Non-pigmented ciliary epithelial cell (primary cell): ENCODE measurements at places on chromosomes 1 and 21.

DNA sequence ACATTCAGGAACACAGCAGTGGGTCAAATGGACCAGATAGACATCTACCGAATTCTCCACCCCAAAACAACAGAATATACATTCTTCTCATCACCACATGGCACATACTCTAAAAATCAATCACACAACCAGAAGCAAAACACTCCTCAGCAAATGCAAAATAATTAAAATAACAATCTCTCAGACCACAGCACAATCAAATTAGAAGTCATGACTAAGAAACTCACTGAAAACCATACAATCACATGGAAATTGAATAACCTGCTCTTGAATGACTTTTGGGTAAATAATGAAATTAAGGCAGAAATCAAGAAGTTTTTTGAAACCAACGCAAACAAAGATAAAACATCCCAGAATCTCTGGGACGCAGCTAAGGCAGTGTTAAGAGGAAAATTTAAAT is 49.2 kb downstream of the ZP4 start:
- DNase-seq, result no peak

- no peak for DNase-seq
These were observed 16.8 kb downstream of the RRP1 start for GRCh38 chr21:43806017-43806710.

GRCh38 chr21:19048098-19048672 is 644.6 kb upstream of the TMPRSS15 start:
- no peak for DNase-seq

- DNase-seq, result no peak
These were observed 37.4 kb downstream of the DENND1B start for GRCh38 chr1:197737916-197738315.

DNA sequence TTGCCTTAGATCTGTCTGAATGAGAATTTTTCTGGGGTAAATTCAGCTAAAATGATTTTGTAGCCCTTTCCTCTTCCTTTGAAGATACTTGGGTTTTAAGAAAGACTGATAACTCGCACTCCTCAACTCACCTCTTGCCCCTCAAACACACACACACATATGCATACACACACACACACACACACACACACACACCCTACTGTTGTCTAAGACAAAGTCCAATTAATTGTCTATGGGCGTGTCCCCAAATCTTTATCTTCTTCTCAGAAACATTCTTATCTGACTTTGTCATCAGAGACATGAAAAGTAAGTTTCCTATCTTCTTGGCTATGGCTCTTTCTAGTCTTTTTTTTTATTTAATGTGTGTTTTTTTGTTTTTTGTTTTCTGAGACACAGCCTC is 36.1 kb upstream of the SMYD2 start:
- no peak for DNase-seq

DNA sequence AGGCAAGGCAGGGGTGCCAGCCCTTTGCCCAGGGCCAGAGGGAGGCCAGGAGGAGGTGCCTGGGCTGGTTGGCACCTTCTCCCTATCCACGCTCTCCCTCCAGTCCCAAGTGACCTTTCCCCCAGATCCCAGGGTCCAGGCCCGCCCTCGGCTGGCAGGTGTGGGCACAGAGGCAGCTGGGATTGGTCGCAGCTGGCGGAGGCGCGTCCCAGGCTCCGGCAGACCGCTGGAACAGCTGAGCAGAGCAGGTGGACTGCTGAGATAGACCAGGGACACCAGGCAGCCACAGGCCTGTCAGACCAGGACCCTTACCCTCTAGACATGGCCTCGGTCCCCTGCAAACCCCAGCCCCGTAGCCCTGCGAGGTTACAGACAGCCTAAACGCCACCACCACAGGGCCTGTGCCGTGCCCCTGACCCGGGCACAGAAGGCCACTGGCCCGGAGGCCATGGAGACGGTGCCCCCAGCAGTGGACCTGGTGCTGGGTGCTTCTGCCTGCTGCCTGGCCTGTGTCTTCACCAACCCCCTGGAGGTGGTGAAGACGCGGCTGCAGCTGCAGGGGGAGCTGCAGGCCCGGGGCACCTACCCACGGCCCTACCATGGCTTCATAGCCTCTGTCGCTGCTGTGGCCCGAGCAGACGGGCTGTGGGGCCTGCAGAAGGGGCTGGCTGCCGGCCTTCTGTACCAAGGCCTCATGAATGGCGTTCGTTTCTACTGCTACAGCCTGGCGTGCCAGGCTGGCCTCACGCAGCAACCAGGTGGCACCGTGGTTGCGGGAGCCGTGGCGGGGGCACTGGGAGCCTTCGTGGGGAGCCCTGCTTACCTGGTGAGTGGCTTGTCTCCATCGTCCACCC is at the start of gene SLC25A34:
SLC25A34 (plus strand) TSS at position 221 of the 854 bp plus-strand sequence; CDS start at position 449, 228 bp downstream.
- DNase-seq, result no peak

- DNase-seq, result no peak
These were observed 21.4 kb downstream of the WNT4 start for GRCh38 chr1:22121421-22121911.

DNA sequence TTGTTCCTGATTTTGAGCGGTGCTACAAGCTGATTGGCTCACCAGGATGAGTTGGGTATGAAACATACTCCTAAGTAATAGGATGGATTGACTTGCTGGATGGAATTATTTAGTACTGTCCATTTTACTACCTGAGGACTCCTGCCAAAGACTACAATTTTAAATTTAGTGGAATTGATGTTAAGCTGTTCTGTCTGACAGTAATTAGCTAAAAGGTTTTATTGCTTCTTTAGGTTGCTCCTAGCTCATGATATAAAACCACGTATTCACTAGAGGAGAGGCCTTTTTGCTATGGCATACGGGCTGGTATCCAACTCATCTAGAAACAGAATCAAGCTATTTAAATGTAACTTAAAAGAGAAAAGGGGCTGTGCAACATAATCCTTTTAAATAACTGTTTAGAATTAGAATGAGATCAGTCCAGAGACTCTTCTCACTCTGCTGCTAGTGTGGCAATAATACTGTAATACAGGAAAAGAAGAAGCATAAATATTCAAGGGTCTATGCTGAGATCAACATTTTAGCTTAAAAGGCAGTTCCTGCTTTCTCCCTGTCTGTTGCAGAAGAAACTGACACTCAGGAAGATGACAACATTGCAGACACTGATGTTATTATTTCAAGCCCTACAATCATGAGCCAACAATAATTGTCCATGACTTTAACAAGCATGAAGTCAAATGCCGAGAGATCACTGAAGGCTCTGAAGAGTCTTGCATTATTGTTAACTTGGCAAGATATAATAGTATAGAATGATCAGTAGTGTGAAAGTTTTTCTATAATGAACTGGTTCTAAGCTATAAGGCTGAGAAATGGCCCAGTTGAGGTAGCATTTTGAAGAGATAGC is 258.7 kb upstream of the ADGRL4 start:
- DNase-seq, result no peak

GRCh38 chr1:17765444-17766411 is 10.6 kb downstream of the ACTL8 start:
- peak; percentile 73 for DNase-seq

GRCh38 chr1:183237046-183237445 is 51.0 kb downstream of the LAMC2 start:
- DNase-seq, result no peak

DNA sequence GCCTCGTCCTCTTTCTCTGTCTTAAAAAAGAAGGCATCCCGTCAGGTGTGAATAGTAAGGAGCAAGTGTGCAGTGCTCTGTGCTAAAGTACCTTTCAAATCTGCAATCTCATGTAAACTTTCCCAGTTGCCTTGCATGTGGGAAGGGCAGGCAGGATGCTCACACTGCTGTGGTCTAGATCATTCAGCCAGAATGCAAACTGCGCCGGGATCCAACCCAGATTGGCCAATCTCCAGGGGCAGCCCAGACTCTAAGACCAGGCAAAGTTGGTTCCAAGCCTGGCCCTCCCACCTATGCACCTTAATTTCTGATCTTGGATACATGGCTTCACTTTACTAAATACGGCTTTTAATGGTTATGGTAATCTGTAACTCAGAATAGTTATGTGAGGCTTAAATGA is 3.2 kb upstream of the MAP1LC3C start:
- DNase-seq, result no peak

DNA sequence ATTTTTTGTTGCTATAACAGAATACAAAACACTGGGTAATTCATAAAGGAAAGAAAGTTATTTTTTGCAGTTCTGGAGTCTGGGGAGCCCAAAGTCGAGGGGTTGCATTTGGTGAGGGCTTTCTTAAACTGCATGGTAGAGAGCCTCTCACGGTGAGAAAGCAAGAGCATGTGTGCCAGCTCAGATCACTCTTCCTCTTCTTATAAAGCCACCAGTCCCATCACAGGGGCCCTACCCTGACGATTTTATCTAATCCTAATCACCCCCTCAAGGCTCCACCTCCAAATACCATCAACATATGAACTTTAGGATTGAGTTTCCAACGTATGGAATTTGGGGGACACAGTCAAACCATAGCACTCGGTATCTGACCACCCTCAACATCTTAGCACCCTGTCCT is 1.0 kb upstream of the STRIP1 start:
- no peak for DNase-seq

GRCh38 chr1:198435056-198435455 is 105.4 kb downstream of the ATP6V1G3 start:
- no peak for DNase-seq

GRCh38 chr1:111615870-111616715 is 3.5 kb upstream of the RAP1A start:
- DNase-seq, result no peak

- DNase-seq, result no peak
These were observed 106.5 kb downstream of the SPATA46 start for GRCh38 chr1:162270016-162270770.

- DNase-seq, result no peak
These were observed 23.5 kb upstream of the WNT4 start for GRCh38 chr1:22166439-22166838.

- DNase-seq, result no peak
These were observed 141.0 kb upstream of the HP1BP3 start for GRCh38 chr1:20928146-20928545.

DNA sequence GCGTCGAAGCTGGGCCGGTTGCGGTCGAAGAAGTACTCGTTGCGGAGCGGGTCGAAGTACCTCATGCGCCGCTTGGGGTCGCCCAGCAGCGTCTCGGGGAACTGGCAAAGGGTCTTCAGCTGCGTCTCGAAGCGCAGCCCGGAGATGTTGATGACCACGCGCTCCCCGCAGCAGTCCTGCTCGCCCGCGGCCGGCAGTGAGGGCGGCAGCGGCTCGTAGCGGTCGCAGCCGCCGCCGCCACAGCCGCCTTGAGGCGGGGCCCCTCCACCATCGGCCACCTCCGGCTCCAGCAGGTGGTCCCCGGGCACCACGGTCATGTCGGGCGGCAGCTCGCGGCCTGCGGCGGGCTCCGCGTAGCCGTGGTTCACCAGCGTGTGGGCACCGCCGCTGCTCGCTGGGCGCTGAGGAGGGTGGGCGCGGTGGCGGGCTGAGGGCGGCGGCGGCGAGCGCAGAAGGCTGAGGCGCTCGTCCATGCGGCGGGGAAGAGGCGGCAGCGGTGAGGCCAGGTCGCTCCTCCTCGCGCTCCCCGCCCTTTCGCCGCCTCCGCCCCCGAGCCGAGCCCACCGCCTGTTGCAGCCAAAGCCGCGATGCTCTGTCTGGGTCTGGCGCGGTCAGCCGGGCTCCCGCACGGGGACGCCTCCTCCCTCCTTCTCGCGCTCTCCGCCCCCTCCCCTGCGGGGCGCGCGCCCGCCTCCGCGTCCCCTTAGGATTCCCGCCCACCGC is at the start of gene KCNA3:
KCNA3 (minus strand) TSS at position 604 of the 723 bp plus-strand sequence; CDS start at position 473, 131 bp downstream.
- DNase-seq, result no peak

DNA sequence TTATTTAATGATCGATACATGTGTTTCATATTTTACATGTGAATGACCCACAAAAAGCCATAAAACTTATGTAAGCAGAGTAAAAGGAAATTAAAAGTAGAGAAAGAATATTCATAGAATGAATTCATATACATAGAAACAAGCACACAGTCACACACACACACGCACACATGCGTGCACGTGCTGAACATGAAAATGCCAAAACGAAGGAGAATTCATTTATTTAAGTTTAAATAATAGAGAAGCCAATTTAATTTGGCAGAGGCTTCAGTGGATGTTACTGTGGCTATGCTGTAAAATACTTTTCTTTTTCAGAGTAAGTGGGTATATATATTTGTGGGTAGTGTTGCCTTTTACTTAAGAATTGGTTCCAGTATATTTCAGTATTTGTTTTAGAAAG is 145.0 kb upstream of the C21orf91 start:
- DNase-seq, result no peak

DNA sequence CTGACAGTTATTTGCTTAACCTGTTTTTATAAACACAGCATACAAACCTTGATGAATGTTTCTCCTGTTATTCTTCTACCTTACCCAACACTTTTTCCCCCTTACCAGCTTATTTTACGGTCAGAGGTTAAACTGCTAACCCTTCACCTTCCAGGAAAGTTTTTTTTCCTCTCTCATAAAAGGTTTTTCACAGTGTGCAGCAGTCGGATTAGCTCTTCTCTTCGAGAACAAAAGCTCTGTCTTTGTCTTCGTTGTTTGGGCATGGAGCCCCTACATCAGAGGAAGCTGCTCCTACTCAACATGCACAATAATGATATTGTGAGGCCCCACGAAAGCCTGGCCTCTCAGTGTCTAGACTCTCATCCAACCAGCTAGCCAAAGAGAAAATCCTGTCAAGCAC is 42.0 kb downstream of the DENND1B start:
- no peak for DNase-seq

DNA sequence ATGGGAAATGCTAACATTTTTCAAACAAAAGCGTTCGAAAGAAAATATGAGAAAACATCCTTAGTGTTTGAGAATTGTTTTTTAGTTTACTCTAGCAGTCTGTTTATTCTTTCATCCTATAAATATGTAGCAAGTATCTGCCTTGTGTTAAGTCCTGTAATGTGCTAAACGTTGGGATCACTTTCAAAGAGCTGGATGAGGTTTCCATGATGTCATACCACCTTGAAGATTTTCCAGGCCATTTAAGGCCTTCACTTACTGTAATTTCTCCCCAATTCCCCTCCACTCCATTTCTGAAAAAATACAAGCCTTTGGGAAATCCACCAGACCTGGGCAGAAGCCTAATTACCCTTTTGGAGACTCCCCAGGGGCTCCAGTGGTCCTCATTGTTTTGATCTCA is 24.2 kb upstream of the CTBS start:
- DNase-seq, result no peak

- DNase-seq, result no peak
These were observed 12.2 kb downstream of the ATP1A4 start for GRCh38 chr1:160163615-160164014.

- DNase-seq, result no peak
These were observed 27.7 kb downstream of the GIPC2 start for GRCh38 chr1:78073441-78073840.

DNA sequence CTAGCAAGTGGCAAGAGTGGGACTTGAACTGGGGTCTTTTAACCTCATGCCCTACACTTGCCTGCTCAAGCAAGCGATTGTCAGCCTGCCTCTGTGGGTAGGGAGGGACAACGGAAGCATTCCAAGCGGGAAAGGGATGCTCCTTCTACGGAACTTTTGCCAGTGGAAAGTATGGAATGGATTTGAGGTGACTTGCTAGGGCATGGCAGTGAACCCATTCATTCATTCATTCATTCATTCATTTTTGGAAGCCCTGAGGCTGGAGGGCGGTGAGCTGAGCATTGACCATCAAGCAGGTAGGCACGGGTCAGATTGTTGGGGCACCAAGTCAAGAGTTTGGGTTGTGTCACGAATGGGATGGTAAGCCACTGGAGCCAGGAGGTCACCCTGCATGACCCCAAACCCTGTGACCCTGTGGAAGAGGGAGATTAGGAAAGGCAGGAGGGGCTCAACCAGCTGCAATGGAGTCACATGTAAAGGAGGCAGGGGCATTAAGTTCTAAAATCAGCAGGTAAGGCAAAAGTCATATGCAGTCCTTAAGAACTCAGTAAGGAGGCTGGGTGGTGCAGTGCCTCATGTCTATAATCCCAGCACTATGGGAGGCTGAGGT is 11.8 kb upstream of the CITED4 start:
- no peak for DNase-seq

GRCh38 chr1:1438531-1439381 is 3.3 kb downstream of the VWA1 start:
- DNase-seq, result no peak
